ENCODE measurements at places on chromosomes 12 and 14.
A peak's percentile ranks its signal among the peaks of the same experiment; 100 is the strongest.

DNA sequence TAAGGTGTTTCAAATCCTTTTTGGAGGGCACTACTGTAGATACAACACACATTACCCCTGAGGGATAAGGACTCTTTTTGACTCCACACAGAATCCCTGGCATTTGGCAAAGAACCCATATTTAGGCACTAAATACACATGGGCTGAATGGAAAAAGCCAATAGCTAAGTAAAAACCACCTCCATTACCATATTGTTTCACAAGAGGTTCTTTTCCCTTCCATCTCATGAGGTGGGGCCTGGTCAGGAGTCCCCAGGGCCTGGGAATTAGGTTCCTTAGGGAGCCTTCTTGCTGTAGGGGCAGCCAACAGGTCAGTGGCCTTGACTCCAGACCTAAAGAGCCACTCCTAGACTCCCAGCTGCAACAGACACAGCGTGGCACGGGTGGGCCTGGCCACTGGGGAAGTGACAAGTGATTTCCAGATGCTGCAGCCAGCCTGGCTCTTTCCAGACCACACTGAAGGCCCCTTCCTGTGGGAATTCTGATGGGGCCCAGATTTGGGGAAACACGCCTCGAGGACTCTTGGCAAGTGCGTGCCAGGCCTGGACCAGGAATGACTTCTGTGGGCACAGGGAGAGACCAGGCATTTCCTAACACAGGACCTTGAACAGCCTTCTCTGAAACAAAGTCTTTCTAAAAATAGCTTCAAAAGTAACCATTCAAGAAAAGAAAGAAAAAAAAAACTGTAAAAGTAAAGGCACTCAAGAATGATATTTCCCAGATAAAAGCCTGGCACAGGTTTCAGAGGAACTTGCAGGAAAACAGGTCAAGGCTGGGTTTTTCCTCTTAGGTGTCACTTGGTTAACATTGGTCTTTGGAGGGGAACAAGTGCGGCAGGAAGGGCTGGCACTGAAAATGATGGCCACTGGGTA lies 18.1 kb downstream of the SSH1 start:
- DNase-seq = no peak

- no peak for DNase-seq
Measured at GRCh38 chr14:86665975-86666374, 1136.0 kb downstream of the FLRT2 start.

- no peak for DNase-seq
Measured at GRCh38 chr14:61003571-61003970, 22.5 kb downstream of the SLC38A6 start.

DNA sequence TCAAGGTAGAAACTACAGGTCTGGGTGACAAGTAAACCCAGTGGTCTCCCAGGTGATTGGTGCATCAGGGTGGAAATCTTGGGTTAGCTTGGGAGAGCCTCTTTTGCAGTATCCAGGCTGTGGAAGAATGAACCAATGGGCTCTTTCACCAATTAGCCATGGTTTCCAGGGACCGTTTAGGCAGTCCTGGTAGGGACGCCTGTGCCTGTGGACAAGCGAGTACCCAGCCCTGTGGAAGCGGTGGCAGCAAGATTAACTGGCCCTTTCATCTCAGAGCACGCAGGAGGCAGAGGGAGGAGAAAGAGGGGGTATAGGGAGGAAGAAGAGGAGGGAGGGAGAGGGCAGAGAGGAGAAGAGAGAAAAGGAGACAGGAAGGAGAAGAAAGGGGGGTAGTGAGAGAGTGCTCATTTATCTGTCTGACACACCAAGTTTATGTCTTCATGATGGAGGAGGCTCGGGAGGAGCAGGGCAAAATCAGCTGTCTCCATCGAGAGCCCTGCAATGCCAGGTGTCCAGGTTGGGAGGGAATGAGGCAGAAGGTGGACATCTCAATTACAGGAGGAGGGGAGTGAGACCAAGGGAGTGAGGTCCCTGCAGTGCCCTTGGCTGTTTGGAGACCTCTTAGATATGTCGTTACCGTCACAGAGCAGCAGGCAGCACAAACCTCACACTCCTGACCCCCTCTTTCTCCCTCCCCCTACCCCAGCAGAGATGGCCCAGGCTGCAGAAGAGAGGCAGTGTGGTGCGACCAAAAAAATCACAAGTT lies 4.6 kb upstream of the ZDHHC22 start:
- no peak for DNase-seq

GRCh38 chr12:131895640-131896079 lies 1.2 kb downstream of the ULK1 start:
- peak; percentile 17 for DNase-seq

DNA sequence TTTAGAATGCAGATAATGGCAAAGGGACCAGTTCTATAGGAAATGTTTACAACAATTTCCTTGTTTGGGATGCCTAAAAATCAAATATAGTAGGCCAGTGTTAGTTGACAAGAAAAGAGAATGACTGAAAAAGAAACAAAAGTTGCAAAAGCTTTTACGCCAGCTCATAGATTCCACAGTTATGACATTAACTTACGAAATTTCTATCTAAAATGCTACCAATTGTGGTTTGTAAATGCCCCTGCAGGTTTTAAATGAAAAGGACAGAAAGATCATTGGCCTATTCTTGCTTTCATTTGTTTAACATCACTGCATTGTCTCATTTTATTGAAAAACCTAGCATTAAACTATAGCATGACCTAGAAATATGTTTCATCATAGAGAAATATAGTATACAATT lies 345.8 kb downstream of the CCDC91 start:
- DNase-seq = no peak

DNA sequence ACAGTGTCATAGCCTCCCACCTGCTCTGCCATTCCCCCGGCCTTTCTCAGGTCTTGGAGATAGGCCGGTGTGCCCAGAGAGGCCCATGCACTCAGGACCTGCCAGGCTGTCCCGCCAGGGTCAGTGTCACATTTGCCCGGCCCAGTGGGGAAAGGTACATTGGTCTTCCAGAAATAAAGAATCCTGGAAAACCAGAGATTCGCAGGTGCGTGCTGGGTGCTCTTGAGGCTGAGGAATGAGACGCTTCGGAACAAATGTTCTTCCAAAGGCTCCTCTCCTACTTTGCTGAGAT lies 205.8 kb upstream of the RTL1 start:
- DNase-seq = no peak

GRCh38 chr12:92513231-92513730 lies 189.5 kb upstream of the PLEKHG7 start:
- DNase-seq = no peak

DNA sequence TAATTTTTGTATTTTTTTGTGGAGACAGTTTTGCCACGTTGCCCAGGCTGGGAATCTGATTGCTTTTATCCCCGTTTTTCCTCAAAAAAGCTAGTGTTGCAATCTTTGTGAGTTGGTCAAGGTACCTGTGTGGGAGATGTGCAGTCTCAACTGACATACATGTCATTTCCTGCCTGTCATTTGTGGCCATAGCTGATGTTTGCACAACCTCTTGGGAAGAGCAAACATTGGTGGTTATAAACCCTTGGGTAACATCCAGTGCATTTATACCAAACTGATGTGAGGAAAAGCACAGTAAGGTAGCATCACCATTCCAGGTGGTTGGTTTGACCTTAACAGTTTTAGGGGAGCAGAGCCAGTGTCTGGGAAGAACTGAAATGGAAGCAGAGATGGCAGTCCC lies 54.7 kb downstream of the ATG14 start:
- no peak for DNase-seq

- DNase-seq = no peak
Measured at GRCh38 chr12:107032266-107032665, 45.3 kb upstream of the MTERF2 start.

GRCh38 chr14:97777622-97778355 lies 980.6 kb downstream of the VRK1 start:
- DNase-seq = no peak

- no peak for DNase-seq
Measured at GRCh38 chr12:54680374-54680773, 32.2 kb upstream of the DCD start.

GRCh38 chr14:95055318-95055717 lies 102.0 kb downstream of the DICER1 start:
- DNase-seq = no peak

DNA sequence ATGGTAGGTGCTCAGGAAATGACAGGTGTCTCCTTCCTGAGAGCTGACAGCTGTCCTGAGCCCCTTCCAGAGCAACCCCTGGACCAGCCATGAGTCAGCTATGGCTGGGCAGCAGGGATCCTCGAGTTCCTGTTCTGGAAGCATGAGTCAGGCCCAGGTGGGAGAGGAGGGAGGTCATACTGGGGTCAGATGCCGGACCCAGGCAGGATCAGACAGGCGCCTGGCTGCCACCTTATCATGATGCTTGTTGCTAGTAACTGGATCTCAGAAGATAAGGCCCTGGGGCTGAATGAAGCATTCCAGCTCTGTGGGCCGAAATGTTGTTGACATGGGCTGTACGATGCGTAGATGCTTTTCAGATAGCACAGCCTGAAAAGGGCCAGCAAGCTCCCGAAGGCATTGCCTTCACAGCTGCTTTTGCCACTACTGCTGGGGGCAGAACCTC lies 17.4 kb upstream of the KRT7 start:
- DNase-seq = no peak

DNA sequence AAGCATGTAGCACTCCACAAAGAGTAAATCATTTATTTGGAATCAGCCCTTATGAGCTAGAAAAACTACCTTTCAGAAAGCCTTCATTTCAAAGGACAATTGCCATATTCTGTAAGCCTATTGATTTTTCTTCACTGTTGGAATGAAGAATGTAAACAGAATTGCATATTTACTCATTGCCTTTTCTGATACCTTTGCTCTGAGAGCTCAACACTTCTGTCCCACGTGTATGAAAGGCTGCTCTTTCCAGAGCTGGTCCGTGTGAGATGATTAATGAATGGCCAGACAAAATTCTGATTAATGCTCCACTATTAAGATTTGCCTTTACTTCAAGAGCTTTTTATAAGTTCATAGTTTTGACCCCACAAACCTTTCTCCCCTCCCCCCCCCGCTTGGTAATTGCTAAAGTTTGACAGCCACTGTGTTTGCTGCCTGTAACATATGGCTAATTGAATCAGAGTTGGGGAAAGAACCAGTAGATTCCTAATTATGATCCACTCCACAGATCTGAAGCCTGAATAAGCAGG lies 63.0 kb upstream of the PLEKHA5 start:
- no peak for DNase-seq

DNA sequence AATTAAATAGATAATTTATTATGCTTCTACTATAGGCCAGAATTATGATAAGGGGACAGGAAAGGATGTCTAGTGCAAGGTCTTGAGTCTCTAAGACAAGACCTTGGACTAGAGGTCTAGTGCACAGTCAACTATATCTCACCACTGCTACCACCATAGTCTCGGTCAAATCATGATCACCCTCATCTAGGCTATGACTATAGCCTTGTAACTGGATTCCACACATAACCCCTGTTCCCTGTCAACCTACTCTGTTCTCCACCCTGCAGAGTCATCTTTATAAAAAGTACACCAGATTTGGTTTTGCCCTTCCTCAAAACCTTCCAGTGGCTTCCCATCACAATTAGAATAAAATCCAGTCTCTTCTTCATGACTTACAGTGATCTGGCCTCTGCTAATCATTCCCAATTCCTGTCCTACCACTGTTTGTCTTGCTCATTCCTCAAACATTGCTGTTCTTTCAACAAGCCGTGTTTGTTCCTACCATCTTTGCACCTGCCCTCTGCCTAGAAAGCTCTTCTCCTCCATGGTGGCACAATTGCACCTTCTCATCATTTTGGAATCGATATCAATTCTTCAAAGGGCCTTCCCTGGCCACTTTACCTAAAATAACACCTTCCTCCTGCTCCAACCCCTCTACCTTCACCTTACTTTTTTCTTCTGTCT lies 169.4 kb downstream of the FOXN3 start:
- DNase-seq = no peak

GRCh38 chr14:101775826-101776225 lies 14.3 kb downstream of the PPP2R5C start:
- no peak for DNase-seq
